Stimulated activated CD4-positive, alpha-beta T cell treated with anti-CD3 and anti-CD28 coated beads, Interleukin-2, amount 100 ng/mL, for 48 hours (primary cell): ENCODE measurements at places on chromosomes 4 and X.

DNA sequence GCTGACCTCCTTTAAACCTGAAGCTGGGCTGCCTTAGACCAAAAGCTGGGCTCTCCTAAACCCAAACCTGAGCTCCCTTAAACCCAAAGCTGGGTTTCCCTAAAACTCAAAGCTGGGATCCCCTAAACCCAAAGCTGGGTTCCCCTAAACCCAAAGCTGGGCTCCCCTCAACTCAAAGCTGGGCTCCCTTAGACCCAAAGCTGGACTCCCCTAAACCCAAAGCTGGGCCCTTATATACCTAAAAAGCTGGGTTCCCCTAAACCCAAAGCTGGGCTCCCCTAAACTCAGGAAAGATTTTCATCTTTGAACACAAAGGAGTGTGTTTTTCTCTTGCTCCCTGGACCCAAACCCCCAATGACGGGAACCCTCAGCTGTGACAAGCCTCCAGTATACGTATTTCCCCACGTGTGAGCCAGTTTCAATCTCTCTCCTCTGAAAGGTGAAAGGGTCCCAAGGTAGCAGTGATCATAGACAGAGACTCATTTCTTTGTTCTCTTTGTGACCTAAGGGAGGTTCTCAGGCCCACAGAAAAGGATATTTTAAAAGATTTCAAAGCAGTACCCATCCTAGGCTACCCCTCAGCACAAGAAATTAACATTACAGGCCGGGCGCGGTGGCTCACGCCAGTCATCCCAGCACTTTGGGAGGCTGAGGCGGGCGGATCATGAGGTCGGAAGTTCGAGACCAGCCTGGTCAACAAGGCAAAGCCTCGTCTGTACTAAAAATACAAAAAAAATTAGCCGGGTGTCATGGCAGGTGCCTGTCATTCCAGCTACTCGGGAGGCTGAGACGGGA lies 31.3 kb upstream of the ASMTL start:
- no peak for DNase-seq

- no peak for DNase-seq
Measured at GRCh38 chrX:134782796-134783195, 124.5 kb upstream of the PLAC1 start.

DNA sequence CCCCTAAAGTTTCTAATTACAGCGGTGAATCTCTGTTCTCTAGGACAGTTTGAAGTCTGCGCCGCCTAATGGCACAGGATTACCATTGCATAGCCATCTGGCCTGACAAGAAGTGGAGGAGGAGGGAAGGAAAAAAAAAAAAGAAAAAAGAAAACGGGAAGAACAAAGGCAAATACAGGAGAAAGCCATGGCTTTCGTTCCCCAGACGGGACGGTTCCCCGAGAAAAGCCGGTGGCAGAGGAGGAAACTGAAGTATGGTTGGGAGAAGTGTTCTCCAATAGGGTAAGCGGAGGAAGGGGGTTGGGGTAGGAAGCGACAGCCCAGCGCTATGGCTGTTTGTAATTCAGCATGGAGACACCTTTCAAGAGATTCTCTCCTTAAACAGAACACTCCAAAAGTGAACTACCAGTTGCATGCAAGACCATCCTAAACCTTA lies 80.8 kb downstream of the HMGN5 start:
- peak; percentile 23 for DNase-seq

GRCh38 chrX:150525061-150525919 lies 43.1 kb upstream of the MTM1 start:
- DNase-seq, result no peak

GRCh38 chrX:44144177-44144945 lies 171.2 kb upstream of the NDP start:
- DNase-seq, result no peak

DNA sequence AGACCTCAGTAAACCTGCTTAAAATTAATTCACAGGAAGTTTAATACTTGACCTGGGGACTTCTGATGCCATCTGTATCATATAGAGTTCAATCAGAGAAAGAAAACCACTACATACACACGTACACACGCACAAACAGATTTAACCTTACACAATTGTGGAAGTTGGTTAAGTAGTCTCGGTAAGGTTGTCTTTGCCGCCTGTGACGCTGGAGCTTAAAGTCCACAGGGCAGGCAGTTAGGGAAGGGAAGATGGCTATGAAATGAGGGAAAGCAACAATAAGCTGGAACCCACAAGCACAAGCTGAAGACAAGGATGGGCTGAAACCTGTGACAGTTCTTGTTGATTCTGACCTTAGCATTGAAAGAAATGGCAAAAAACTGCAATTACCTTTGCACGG lies 41.7 kb upstream of the TSPAN7 start:
- DNase-seq, result no peak

DNA sequence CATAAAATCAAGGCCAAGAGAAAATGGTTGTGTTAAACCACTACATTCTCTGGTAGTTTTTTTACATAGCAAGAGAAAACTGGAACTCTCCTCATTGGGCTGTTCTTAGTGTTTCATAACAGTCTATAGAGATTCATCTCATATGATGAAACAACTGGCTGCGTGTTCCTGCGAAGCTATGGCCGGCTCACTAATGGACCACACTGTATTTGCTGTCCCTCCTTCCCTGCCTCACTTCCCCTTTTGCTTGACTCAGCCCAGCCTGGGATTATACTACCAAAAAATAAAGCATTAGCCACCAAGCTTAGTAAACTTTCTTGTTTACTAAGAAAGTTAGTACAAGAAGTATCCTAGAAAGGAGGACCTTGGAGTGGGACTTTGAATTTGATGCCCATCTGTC lies 31.6 kb upstream of the LSM6 start:
- no peak for DNase-seq

DNA sequence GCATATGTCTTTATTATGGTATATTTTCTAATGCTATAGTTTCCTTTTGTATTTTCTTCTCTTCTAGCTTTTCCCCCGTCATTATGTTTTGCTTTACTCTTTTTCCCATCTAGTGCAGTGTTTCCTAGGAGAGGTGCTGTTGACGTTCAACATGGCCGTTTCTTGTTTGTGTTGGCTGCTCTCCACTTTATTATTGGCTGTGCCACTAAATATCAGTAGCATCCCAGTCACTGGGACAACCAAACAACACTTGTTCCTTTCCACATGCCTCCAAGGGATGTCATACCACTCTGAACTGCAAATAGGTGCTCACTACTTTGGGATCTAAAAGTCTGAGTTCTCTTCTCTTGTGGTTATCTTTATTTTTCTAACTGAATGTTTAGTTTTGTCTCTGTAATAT lies 26.5 kb downstream of the GBA3 start:
- DNase-seq, result no peak

- no peak for DNase-seq
Measured at GRCh38 chr4:48421101-48421500, 62.0 kb upstream of the SLC10A4 start.

- DNase-seq, result no peak
Measured at GRCh38 chr4:14446311-14446710, 556.0 kb upstream of the CPEB2 start.

DNA sequence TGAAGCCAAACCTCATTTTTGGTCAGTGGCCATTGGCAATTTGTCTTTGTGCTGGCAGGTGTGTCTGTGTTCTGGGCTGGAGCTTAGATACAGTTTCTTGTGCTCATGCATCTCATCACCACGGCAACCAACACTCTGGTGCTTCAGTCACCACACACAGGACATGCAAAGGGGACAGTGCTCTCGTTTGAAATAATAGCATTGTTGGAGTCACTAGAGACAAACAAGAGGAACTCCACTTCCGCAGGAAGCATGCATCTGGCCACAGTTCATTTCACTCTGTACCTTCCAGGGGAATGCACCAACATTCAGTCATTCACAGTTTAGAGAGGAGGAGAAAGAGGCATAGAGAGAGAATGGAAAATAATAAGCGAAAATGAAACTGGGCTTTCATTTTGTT lies 267.4 kb downstream of the ANK2 start:
- no peak for DNase-seq

DNA sequence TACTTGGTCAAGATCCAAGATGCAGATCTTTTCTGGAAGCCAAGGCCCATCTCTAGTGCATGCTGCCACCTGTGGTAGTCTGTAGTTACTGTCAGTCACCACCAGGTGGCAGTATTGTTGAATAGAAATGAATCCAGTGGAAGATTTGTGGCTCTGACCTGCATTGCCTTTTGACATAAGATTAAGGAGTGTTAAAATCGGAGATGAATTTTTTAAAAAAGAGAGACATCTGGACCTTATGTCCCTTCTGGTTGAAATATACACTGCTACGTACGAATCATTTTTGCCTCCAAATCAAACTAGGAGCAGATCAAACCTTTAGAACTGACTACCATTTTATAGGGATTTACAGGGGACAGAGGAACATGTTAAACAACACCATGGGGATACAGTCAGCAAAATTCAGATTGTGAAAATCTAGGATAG lies 46.9 kb upstream of the RHOH start:
- peak; percentile 63 for DNase-seq

DNA sequence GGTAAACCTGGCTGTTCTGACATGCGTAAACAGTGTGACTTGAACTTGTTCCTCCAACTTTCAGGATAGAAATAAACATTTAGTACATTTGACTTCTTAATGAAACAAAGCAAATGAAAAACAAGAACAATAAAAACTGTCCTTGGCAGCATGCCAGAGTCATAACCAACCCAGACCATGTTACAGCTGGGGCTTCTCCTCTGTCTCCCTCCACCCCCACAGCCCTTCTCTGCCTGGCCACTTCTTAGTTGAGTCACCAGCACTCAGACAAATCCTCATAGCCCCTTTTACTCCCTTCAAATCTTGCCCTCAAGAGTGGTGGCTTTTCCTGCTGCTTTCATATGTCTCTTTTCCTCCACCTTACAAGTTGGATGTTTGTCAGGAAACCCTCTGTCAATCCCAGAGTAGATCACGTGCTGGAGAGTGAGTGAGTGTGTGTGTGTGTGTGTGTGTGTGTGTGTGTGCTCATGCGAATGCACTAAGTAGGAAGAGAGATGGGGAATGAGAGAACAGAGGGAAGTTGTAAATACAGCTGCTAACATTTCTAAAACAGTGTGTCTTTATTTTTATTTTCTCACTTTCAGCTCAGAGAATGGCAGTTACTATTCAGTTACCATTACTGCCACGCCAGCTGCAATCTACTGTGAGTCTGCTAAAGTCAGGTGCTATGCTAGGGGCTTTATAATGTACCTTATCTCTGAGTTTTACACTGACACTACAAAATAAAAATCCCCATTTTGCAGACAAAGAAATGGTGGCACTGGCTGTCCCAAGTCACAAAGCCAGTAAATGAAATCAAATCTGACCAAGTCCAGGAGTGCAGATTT lies 15.0 kb downstream of the SCARB2 start:
- peak; percentile 44 for DNase-seq

DNA sequence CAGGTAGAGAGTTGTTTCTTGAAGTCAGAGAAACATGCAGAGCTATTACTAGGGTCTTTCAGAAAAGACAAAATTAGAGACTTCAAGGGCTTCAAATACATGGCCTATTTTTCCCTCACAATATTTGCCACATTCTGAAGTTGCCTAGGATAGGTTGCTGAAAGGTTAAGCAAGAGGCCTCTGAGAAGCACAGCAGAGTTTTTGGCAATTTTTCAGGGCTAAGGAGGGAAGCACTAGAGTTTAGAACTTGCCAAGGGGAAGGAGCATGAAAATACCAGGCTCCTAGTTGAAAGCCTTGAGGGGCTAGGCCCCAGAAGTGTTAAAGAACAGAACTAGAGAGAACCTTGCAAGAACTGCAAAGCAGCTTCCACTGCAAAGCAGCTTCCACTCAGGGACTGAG lies 86.4 kb downstream of the ANAPC10 start:
- DNase-seq, result no peak

DNA sequence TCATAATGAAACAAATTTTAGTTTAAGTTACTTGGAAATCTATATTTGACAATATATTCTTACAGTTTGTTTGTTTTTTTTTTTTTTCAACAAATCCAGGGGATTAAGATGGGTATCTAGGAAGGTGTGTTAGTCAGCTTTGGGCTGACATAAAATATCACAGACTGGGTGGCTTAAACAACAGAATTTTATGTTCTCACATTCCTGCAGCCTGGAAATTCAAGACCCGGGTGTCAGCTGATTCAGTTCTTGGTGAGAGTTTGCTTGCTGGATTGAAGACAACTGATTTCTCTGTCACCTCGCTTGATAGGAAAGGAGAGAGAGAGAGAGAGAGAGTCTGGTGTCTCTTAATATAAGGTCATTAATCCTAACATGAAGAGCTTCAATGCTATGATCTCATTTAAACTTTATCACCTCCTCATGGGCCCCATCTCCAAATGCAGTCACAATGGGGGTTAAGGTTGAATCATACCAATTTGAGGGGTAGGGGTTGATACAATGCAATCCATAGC lies 465.2 kb downstream of the CENPC start:
- DNase-seq, result no peak

DNA sequence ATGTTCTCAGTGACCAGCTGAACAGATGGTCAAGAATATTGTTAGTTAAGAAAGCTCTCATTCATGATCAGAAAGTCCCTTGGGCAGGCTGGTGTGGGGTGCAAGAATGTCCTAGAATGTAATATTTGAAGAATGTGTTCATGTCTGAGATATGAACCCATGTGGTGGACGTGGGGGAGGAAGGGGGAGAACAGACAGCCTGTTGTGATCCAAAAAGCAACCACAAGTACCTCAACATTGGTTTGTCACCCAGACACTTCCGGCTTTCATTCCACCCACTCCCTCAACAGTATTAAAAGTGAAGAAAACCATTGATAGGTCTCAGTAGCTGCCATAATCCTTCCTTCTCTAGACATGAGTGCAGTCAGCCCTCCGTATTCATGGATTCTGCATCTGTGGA lies 82.2 kb downstream of the MAML3 start:
- DNase-seq, result peak; percentile 36

GRCh38 chr4:80202190-80202711 lies 4.9 kb downstream of the PRDM8 start:
- DNase-seq, result peak; percentile 76

GRCh38 chr4:26263165-26263564 lies 57.6 kb upstream of the RBPJ start:
- no peak for DNase-seq

GRCh38 chrX:20455001-20455400 lies 188.3 kb upstream of the RPS6KA3 start:
- DNase-seq, result no peak
